Brain (organoid and tissue), 16 donors: ENCODE measurements at places on chromosomes 2 and 18. TPM values are rescaled to one million over a fixed set of nuclear protein-coding genes. Genes with fewer than 3 reads are reported as not detected.

- no peak for DNase-seq
Observed at GRCh38 chr18:45940724-45941123, 26.4 kb downstream of the EPG5 start.

GRCh38 chr2:135954020-135954601, 31.3 kb downstream of the DARS1 start:
- DNase-seq = no peak

- peak; percentile 64 for DNase-seq
Observed at GRCh38 chr2:237035781-237036475, 49.8 kb upstream of the COPS8 start.

Gene VWA3B
- polyA plus RNA-seq = 1.1 TPM

Gene GATA6
- not detected for polyA plus RNA-seq

DNA sequence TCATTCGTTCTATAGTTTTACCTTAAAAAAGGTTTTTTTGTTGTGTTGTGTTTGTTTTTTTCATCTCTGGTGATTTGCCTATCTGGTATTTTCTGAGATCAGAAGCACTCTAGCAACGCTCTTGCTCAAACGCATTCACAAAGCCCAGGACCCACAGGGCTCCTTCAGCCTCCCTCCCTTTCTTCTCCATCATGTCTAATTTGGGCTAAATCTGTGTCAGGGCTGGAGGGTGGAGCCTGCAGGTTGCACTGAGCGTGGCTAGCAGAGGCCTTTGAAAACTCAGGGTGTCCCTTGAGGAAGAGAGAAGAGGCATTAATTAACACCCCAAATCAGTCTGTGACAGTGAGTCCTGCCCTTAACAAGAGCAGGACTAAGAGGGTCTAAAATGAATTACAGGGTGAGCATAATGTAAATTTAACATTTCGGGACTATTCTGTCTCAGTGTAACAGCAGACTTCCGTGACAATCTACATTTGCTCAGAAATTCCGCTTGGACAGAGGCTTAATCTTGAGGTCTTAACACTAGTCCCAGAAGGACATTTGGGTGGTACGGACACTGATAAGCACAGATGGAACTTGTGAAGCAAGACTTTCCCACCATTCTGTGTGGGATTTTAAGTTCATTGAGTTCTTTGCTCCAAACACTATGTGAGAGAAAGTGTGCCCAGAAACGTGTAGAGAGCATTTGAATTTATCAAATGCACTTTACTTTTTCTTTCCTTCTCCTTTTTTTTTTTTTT, 174.4 kb upstream of the APCDD1 start:
- DNase-seq = no peak

Gene REG3G
- not detected for polyA plus RNA-seq

DNA sequence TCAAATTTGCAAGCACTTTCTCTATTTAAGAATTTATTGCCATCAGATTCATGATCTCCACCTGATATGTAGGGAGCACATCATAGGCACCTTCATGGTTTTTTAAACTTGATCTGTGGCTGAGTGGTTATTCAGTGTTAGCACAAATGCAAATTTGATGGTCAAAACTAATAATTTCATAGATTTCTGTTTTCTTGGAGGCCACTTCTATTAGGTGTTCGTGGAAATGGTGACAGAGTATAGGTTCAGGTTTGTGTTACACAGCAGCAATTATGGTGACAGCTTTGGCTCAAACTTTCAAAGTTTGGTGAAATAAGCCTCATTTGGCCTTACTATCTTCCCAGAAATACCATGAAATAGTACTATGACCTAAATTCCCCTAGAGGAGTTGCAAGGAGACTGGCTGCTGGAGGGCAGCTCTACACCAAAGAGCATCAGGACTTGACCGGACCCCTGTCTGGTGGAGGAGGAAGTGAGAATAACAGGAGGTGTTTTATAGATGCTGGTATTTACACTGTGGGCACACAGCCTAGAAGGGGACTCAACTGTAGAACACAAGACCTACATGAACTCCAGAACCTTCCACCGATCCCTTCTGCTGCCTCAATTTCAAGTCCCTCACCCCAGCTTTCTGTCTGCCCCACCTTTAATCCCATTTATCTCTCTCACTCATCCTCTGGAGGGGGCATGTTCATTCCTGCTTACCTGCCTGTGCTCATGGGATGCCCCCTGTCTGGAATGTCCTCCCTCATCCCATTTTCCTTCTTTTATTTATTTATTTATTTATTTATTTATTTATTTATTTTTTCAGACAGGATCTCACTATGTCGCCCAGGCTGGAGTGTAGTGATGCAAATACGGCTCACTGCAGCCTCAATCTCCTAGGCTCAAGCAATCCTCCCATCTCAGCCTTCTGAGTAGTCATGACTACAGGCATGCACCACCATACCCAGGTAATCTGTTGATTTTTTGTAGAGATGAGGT, 132.9 kb upstream of the SIX2 start:
- no peak for DNase-seq
